Activated CD4-positive, alpha-beta T cell treated with anti-CD3 and anti-CD28 coated beads for 24 hours (primary cell): ENCODE measurements at places on chromosomes 5 and 9.

DNA sequence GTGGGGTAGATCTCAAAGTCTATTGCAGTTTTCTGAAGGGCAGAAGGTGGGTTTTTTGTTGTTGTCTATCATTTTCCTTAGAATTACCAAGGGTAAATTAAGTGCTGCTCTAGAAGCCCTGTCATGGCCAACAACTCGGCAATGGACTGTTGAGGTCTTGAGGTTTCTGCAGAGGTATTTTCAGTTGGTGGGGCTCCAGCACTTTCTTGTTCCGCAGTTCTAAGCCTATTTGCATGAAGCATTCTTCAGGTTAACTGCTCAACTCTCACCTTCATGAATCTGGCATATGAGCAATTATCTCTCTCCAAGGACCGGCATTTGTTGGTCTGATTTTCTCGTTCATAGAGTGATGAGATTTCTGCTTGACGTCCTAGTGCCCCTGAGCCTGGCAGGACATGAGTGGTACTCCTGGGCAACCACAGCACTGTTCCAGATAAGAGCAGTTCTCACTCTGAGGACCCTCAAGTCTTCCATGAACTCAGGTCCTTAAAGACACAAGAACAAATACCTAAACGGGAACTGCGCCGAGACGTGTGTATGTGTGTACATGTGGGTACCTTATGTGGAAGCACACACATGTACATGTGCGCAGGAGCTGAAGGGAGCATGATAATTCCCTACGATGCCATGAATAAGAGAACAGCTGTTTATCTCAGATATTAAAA is 544.5 kb downstream of the CSNK1G3 start:
- DNase-seq, result no peak

- DNase-seq, result no peak
Observed at GRCh38 chr5:139079225-139079990, 118.8 kb downstream of the SIL1 start.

- DNase-seq, result peak; percentile 15
Observed at GRCh38 chr5:168747987-168748777, 169.0 kb upstream of the PANK3 start.

- no peak for DNase-seq
Observed at GRCh38 chr5:45532826-45533624, 163.2 kb downstream of the HCN1 start.

- DNase-seq, result no peak
Observed at GRCh38 chr9:98136489-98136888, 17.5 kb upstream of the TRIM14 start.

DNA sequence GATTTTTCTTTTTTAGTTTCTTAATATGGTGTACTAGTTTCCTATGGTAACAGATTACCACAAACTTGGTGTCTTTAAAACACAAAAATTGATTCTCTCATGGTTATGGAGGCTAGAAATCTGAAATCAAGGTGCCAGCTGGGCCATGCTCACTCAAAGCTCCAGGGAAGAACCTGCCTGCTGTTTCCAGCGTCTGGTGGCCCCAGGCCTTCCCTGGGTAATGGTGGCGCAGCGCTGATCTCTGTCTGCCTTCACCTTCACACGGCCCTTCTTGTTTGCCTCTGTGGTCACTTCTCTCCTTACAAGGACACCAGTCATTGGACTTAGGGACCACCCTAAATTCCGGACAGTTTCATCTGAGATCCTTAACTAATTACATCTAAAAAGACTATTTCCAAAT is 70.5 kb upstream of the GFPT2 start:
- no peak for DNase-seq

- no peak for DNase-seq
Observed at GRCh38 chr5:6716629-6717149, 3.5 kb downstream of the TENT4A start.

GRCh38 chr9:107685901-107686300 is 196.3 kb upstream of the KLF4 start:
- no peak for DNase-seq

- no peak for DNase-seq
Observed at GRCh38 chr9:83451308-83451707, 86.9 kb downstream of the FRMD3 start.

- DNase-seq, result no peak
Observed at GRCh38 chr9:78422309-78422708, 125.4 kb downstream of the PSAT1 start.

DNA sequence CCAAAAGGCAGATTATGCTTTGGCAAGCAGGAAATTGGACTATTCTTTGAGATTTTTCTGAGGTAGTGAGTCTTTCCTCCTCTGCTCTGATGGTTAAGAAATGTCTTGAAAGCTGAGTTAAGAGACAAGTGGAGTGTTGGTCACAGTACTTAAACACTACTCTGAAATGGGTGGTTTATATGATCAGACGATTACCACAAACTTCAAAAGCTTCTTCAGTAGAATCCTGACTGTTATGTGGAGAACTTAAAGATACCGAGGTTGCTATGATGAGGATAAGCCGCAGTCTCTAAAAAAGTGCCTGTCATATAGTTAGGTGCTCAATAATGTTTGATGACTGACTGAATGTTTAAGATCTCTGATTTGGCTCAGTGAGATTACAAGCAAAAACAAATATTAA is 24.3 kb downstream of the GCNT4 start:
- no peak for DNase-seq

DNA sequence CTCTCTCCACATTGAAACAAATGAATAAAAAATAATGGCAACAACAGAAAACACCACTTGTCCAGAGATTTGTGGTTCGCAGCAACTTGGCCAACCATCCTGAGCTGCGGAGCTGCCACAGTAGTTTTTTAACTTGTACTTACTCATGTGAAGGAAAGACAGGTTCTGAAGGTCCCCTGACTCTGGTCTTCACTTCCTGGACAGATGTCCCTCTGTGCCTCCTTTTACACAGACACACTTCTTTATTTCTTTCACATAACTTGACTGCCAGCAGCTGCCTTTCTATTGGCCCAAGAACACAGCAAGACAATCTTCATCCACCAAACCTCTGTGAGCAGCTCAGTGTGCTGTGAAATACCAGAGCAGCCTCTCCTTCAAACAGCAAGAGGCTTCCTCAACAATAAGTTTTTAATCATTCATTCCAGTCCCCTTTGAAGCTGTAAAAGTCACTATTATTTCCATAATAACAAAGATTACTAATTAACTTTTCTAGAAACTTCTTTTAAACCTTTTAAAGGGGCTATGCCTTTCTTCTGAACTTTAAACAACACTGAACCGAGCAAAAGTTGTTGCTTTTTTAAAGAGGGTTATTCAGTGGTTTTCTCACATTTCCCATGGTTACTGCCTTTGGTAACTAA is 198.7 kb downstream of the NR2F1-AS1 start:
- DNase-seq, result no peak

DNA sequence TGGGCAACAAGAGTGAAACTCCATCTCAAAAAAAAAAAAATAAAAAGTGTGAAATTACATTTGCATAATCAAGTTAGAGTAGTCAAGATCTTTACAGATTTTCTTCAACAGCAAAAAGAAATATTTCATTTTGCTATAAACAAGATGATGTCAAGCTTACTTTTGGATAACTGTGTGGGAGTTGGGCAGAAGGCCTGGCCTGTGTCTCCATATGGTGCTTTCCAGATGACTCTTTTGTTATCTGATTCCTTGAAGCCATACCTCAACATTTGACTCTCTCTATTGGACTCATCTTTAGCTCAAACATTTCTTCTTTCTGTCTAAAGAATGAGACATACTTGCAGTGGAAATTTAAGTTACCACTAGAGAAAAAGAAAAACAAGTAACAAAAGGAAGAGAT is 246.8 kb downstream of the MSX2 start:
- no peak for DNase-seq

DNA sequence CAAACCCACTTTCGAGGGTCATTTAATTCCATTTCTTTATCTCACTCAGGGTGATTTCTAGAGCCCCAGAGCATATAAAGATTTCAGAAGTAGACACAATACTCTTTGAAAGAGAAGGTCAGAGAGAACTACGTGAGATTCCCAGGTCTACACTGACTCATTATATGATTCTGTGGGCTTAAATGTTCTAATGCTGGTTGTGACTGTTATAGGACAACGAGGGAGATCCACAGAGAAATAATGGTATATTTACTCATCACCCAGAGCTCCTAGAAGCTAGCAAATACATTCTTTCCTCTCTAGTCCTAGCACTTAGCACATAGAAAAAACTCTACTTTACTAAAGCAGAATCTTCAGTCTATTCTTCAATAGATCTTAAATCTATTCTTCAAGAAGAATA is 39.4 kb upstream of the GRAMD2B start:
- DNase-seq, result no peak
